ENCODE measurements at places on chromosomes 4 and X. TPM values are rescaled to one million over a fixed set of nuclear protein-coding genes. Genes with fewer than 3 reads are reported as not detected.

The PPP4R3C gene
- not detected for total RNA-seq

The INTS12 gene
- total RNA-seq = 22.4 TPM

The SPACA5 gene
- not detected for total RNA-seq

The MAGEA2B gene
- total RNA-seq = not detected

The NIPAL1 gene
- 2.0 TPM for total RNA-seq

The CCDC120 gene
- total RNA-seq = 5.1 TPM

The ACOX3 gene
- total RNA-seq = 18.4 TPM

The UBE2K gene
- total RNA-seq = 92.2 TPM

The CFP gene
- 2.3 TPM for total RNA-seq

The SHISA3 gene
- not detected for total RNA-seq

The COL25A1 gene
- total RNA-seq = not detected

The RTL3 gene
- 0.07 TPM for total RNA-seq

The CT83 gene
- not detected for total RNA-seq

The MORF4L2 gene
- total RNA-seq = 229 TPM

The PROM1 gene
- not detected for total RNA-seq

The LDOC1 gene
- 6.9 TPM for total RNA-seq

The PAGE1 gene
- total RNA-seq = not detected

The DCX gene
- total RNA-seq = not detected

The ARHGAP10 gene
- total RNA-seq = 7.4 TPM

The MGAT4D gene
- total RNA-seq = not detected

The VSIG4 gene
- total RNA-seq = not detected

The GAGE1 gene
- not detected for total RNA-seq

The S100P gene
- 1.9 TPM for total RNA-seq

The ZCCHC18 gene
- total RNA-seq = 0.76 TPM

The CFAP47 gene
- not detected for total RNA-seq

The FAM184B gene
- total RNA-seq = not detected

The GPR50 gene
- total RNA-seq = not detected

The MAGED4B gene
- 0.32 TPM for total RNA-seq

The MAEA gene
- total RNA-seq = 68.1 TPM

The GPC4 gene
- not detected for total RNA-seq

The SRPX gene
- total RNA-seq = not detected

The P2RY8 gene
- total RNA-seq = 21.8 TPM

The MAGEA12 gene
- not detected for total RNA-seq

The DGKK gene
- total RNA-seq = not detected

The CDX4 gene
- total RNA-seq = not detected

The UGT2B11 gene
- total RNA-seq = not detected

The FOXR2 gene
- total RNA-seq = not detected

The GUCY1B1 gene
- total RNA-seq = 0.26 TPM

The SSX3 gene
- not detected for total RNA-seq

The DDIT4L gene
- total RNA-seq = 0.76 TPM

The KIAA1210 gene
- total RNA-seq = not detected

The ADH4 gene
- not detected for total RNA-seq

The PAGE4 gene
- total RNA-seq = not detected

The PDGFC gene
- total RNA-seq = not detected

The RGN gene
- not detected for total RNA-seq

The BEX5 gene
- total RNA-seq = 0.86 TPM

All from activated T-helper 1 cell treated with anti-CD3 and anti-CD28 coated beads, Interleukin-12 subunit alpha, Interleukin-12 subunit beta, Interleukin-2, Interleukin-4 antibody, amounts not matched to agents 30 ng/mL and 10 ng/mL and 1 ng/mL, durations not matched to agents 14 hours and 24 hours and 36 hours (primary cell).